Activated CD8-positive, alpha-beta T cell treated with anti-CD3 and anti-CD28 coated beads for 36 hours (primary cell): ENCODE measurements at places on chromosomes 11 and 22. TPM values are rescaled to one million over a fixed set of nuclear protein-coding genes. Genes with fewer than 3 reads are reported as not detected.
A peak's percentile ranks its signal among the peaks of the same experiment; 100 is the strongest.

DNA sequence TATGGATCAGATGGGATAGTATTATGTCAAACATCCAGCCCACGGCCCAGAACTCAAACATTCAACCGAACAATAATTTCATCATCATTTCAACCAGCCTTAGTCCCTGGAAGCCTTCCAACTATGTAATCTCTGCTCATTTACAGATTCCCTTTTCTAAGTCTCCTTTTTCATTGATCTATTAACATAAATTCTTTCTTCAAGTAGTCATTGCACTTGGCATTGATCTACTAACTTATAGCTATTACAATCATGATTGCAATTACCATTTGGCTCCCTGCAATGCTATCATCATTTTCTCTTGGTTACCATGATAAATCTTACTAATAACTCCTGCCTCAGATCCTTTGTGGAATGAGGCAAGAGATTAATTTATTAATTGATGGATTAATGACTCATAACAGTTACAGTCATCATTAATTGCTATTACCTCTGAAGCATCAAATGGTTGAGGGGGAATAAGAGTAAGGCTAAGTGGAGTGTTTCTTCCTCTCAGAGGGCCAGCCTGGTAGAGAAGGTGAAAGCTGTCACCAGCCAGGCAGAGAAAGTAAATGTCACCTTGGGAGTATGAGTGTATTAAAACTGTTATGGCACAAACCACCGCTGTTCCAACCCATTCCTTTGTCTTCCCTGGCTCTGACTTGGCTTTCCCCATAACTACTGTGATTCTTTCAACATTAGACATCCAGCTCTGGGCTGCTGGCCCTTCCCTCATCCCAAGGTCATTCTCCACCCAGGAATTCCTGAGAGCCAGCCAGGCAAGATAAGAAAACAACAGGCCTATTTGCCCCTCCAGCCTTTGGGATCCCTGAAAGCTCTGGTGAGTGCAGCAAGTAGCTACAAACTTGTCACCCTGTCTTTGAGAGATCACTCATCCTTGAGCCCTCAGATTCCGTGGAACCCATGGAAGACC, 174.7 kb downstream of the RRAS2 start:
- H3K4me3 ChIP-seq = no peak overlapping the region
- H3K27me3 ChIP-seq = no peaks in the 10 kb centered on the region
- H3K4me1 ChIP-seq = no peaks in the 10 kb centered on the region

GRCh38 chr11:88174709-88175568, at the start of gene RAB38:
Gene RAB38 (minus strand): TSS chr11:88175443. CDS start chr11:88175384, 59 bp downstream.
- H3K4me1 ChIP-seq = peaks cover 41% of the 10 kb centered on the region
- peaks cover 8% of the 10 kb centered on the region for H3K27me3 ChIP-seq
- peak within 1 kb of the TSS; percentile 79 for H3K27ac ChIP-seq
- peak within 1 kb of the TSS; percentile 72 for H3K4me3 ChIP-seq

- peaks cover 2% of the 10 kb centered on the region for H3K27me3 ChIP-seq
- H3K4me3 ChIP-seq = no peak overlapping the region
- H3K27ac ChIP-seq = no peak overlapping the region
- DNase-seq = no peak
- no peaks in the 10 kb centered on the region for H3K4me1 ChIP-seq
These were observed 369.8 kb upstream of the CCDC90B start for GRCh38 chr11:83655976-83656375.

DNA sequence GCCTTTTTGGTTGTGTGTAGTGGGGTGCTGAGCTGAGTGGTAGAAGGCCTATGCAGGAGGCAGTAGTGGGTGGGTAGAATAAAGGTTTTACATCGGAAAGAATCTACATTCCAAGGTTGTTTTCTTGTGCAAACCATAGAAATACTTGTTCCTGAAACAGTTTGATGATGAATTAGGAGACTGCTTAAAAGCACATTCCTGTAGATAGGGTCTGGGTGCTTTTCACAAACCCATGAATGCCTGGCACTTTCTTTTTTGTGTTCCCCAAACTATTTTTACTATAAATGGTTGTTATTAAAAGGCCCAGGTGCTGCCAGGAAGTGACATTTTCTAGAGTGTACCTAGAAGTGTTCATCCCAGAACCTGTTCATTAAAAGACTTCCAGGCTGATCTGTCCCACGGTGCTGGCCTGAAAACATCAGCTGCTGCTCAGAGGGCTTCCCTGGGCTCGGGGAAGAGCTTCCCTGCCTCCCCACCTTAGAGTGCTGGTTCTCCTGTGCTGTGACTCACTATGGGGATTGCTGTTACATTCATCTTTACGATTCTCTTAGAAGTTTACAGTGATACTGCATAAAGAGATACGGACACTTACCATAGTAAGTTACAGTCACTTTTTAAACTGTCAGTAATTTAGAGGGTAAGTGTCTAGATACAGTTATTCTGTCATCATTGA, 27.9 kb downstream of the PPFIA1 start:
- peaks cover 15% of the 10 kb centered on the region for H3K4me1 ChIP-seq
- no peak overlapping the region for H3K4me3 ChIP-seq
- H3K27me3 ChIP-seq = no peaks in the 10 kb centered on the region

DNA sequence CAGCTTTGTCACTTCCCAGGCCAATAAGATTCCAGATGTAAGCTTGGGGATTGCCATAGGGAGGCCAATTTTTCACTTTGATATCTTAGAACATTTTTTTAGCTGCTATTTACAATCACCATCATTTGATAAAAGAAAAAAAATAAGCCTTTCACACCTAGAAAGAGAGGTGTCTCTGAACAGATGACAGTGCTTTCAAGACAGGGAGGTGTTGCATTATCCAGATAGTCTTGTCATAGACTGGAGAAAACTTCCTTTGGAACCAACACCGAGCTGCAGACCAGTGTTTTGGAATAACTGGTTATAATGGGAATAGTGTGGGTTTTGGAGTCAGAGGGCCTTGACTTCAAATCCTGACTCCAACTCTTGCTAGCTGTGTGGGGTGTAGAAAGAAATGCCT, 101.0 kb downstream of the SLC1A2 start:
- peaks cover 13% of the 10 kb centered on the region for H3K4me1 ChIP-seq
- no peaks in the 10 kb centered on the region for H3K27me3 ChIP-seq
- H3K4me3 ChIP-seq = no peak overlapping the region
- H3K36me3 ChIP-seq = no peaks in the 10 kb centered on the region
- H3K27ac ChIP-seq = no peak overlapping the region
- no peak for DNase-seq

DNA sequence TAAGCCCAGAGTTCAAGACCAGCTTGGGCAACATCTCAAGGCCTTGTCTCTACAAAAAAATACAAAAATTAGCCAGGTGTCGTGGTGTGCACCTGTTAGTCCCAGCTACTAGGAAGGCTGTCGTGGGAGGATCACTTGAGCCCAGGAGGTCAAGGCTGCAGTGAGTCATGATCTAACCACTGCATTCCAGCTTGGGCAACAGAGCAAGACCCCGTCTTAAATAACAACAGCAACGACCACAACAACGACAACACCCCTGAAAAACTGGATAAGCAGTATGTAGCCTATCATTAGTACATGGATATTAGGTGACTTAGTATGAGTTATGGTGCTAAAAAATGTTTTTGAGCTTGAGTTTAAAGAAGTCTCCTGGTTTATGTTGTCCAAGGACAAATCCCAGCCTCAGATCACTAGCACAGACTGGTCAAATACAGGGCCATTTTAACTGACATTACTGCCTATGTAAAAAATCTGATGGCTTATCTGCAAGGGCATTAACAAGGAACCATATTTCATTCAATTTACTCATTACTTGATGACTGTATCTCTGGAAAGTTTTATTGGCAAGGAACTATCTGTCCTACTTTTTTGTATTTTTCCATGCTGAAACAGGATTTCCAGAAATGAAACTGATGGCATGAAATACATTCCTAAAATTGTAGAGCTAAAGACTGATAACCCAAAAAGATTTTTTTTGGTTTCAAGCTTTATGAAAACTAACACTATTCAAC, 23.4 kb downstream of the C2CD3 start:
- H3K36me3 ChIP-seq = peaks cover 10% of the 10 kb centered on the region
- no peak overlapping the region for H3K27ac ChIP-seq
- no peak for DNase-seq
- H3K4me1 ChIP-seq = peaks cover 6% of the 10 kb centered on the region
- H3K27me3 ChIP-seq = no peaks in the 10 kb centered on the region

GRCh38 chr11:96960476-96960875, 570.7 kb downstream of the JRKL start:
- no peak overlapping the region for H3K27ac ChIP-seq
- DNase-seq = no peak
- no peaks in the 10 kb centered on the region for H3K36me3 ChIP-seq
- no peaks in the 10 kb centered on the region for H3K4me1 ChIP-seq
- no peaks in the 10 kb centered on the region for H3K27me3 ChIP-seq
- no peak overlapping the region for H3K4me3 ChIP-seq

DNA sequence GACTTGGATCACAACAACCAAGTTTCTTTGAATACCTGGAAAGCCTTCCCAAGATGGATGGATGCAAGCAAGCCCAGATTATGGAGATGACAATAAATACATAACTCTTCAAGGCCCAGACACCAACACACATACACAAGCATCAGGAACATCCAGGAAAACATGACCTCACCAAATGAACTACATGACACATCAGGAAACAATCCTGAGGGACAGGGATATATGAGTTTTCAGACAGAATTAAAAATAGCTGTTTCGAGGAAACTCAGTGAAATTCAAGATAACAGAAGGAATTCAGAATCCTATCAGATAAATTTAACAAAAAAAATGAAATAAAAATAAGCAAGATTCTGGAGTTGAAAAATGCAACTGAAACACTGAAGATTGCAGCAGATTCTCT, 659.4 kb downstream of the METTL15 start:
- H3K27ac ChIP-seq = no peak overlapping the region
- no peaks in the 10 kb centered on the region for H3K4me1 ChIP-seq
- no peaks in the 10 kb centered on the region for H3K27me3 ChIP-seq
- no peak overlapping the region for H3K4me3 ChIP-seq
- DNase-seq = no peak

DNA sequence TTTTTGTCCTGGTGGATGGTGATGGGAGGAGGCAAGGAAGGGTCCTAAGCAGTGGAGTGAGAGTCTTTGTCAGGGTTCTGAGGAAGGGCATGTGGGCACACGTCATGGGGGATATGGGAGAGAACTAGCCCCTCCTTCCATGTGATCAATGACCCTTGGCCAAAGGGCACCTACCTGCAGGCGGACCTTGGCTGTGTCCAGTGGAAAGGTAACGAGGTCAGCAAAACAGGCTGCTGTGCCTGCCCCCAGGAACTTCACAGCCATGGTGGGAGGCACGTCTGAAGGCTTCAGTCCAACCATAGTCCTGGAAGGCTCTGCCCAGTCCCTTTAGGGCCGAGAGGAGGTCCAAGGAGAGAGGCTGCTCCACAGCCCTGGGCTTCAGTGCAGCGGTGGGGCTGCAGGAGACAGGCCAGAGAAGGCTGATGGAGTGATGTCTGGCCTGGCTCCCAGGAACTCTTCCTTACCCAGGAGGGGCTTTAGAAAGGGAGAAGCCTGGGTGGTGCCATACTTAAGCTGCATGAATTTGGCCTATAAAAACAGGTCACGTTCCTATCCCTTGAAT, 2.1 kb downstream of the UCP3 start:
- peak overlapping the region; percentile 91 for H3K27ac ChIP-seq
- H3K4me3 ChIP-seq = no peak overlapping the region
- no peaks in the 10 kb centered on the region for H3K27me3 ChIP-seq

DNA sequence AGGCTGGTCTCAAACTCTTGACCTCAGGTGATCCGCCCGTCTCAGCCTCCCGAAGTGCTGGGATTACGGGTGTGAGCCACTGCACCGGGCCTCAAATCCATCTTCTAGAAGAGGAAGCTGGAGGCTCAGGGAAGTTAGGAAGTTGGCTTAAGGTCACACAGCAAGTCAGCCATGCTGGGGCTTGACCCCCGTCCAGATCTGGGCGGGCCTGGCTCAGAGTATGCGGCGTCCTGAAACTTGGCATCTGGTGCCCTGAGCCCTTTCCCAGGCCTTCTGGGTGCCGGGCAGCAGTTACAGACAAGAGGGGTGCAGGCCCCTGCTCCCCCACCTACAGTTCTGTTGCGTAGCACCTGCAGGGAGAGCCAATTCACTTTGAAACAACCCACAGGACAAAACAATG, 11.2 kb downstream of the MPPED1 start:
- H3K36me3 ChIP-seq = no peaks in the 10 kb centered on the region
- H3K27ac ChIP-seq = no peak overlapping the region
- H3K4me3 ChIP-seq = no peak overlapping the region
- no peaks in the 10 kb centered on the region for H3K4me1 ChIP-seq
- no peak for DNase-seq
- peaks cover 4% of the 10 kb centered on the region for H3K27me3 ChIP-seq

GRCh38 chr11:33438301-33438700, 181.1 kb downstream of the HIPK3 start:
- H3K36me3 ChIP-seq = no peaks in the 10 kb centered on the region
- H3K4me3 ChIP-seq = no peak overlapping the region
- no peak for DNase-seq

- peaks cover 2% of the 10 kb centered on the region for H3K27me3 ChIP-seq
- no peak overlapping the region for H3K27ac ChIP-seq
- H3K4me1 ChIP-seq = no peaks in the 10 kb centered on the region
- H3K36me3 ChIP-seq = no peaks in the 10 kb centered on the region
- no peak for DNase-seq
These were observed 65.5 kb upstream of the THY1 start for GRCh38 chr11:119488256-119488995.

DNA sequence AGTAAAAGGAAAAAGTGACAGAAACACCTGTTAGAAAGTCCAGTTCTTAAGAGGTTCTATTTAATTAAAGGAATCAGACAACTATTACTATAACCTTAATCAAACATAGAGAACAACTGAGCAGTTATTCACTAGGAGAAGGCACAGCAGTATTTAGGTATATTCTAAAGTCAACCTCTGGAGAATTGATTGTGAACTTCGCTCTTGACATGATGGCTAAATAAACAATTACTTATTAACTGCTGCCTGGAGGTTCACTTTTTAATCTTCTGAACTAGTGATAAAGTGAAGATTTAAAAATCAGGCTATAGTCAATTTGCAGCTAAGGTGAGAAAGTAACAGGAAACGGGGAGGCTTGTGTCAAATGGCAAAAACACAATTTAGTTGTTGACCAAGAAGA, 557.3 kb downstream of the FAM181B start:
- DNase-seq = no peak
- no peaks in the 10 kb centered on the region for H3K4me1 ChIP-seq
- no peaks in the 10 kb centered on the region for H3K36me3 ChIP-seq
- no peaks in the 10 kb centered on the region for H3K27me3 ChIP-seq
- H3K27ac ChIP-seq = no peak overlapping the region
- no peak overlapping the region for H3K4me3 ChIP-seq

GRCh38 chr11:19349340-19350025, 108.7 kb upstream of the E2F8 start:
- H3K4me1 ChIP-seq = peaks cover 5% of the 10 kb centered on the region
- peaks cover 60% of the 10 kb centered on the region for H3K27me3 ChIP-seq
- no peak for DNase-seq
- H3K4me3 ChIP-seq = no peak overlapping the region

- no peaks in the 10 kb centered on the region for H3K27me3 ChIP-seq
- H3K4me3 ChIP-seq = peak overlapping the region; percentile 87
These were observed 742 bp upstream of the CASP4 start for GRCh38 chr11:104968856-104969776.

The PAK1 gene
- 49.9 TPM for total RNA-seq

The PRRG4 gene
- total RNA-seq = 0.27 TPM

The NCAM1 gene
- 0.47 TPM for total RNA-seq

The PPFIA1 gene
- 30.9 TPM for total RNA-seq

The SAA4 gene
- total RNA-seq = not detected

The DDX6 gene
- 158 TPM for total RNA-seq

The PIWIL4 gene
- total RNA-seq = 0.50 TPM

The DERL3 gene
- total RNA-seq = 5.4 TPM
